ENCODE measurements at places on chromosomes 7 and 10. TPM values are rescaled to one million over a fixed set of nuclear protein-coding genes. Genes with fewer than 3 reads are reported as not detected.
A peak's percentile ranks its signal among the peaks of the same experiment; 100 is the strongest.

DNA sequence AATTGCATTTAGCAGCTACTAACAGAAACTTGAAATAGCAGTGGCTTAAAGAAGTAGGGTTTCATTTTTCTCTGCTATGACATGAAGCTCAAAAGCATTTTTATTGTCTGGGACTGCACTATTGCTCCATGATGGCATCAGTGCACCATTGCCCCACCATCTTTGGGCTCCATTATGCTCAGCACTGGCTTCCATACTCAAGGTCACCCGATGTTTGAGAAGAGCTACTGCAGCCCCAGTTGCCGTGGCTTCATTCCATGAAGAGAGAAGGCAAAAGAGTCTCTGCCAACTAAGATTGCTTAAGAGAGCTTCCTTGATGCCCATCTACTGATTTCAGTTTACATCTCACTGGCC lies 192.2 kb upstream of the LRGUK start:
- H3K4me1 ChIP-seq, result peaks cover 19% of the 10 kb centered on the region
- H3K27me3 ChIP-seq, result no peaks in the 10 kb centered on the region
- H3K4me3 ChIP-seq, result no peak overlapping the region
- H3K36me3 ChIP-seq, result no peaks in the 10 kb centered on the region
- H3K27ac ChIP-seq, result no peak overlapping the region
- no peak for DNase-seq

The ZNF425 gene
- total RNA-seq, result 6.5 TPM

The ELFN1 gene
- 40.0 TPM for total RNA-seq

DNA sequence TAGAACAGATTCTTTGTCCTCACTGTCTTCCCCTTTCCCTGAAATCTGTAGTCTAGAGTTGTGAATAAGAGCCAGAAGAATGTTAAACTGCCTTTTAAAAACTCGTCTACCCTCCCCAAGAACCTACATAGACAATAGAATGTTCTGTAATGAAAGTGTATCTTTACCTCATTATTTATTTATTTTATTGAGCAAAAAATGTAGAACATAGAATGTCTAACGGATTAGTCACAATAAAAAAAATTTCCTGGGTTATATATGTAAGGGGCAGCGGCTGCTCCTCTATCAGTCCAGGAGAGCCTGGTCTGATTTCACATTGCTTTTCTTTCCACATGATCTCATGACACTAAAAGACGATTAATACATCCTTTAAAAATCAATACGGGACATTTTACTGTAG lies 135.7 kb downstream of the SDK1 start:
- no peak overlapping the region for H3K4me3 ChIP-seq
- peaks cover 6% of the 10 kb centered on the region for H3K27me3 ChIP-seq
- peaks cover 25% of the 10 kb centered on the region for H3K4me1 ChIP-seq
- H3K27ac ChIP-seq, result no peak overlapping the region

The NRG3 gene
- total RNA-seq, result 3.2 TPM

GRCh38 chr7:158569858-158570323 lies 17.7 kb downstream of the PTPRN2 start:
- peaks cover 2% of the 10 kb centered on the region for H3K4me1 ChIP-seq
- no peak overlapping the region for H3K4me3 ChIP-seq
- no peak for DNase-seq
- no peak overlapping the region for H3K27ac ChIP-seq
- H3K36me3 ChIP-seq, result peaks cover 7% of the 10 kb centered on the region
- peaks cover 10% of the 10 kb centered on the region for H3K27me3 ChIP-seq

GRCh38 chr10:99708428-99709012 lies 23.4 kb downstream of the COX15 start:
- DNase-seq, result no peak
- H3K27me3 ChIP-seq, result no peaks in the 10 kb centered on the region
- H3K4me1 ChIP-seq, result no peaks in the 10 kb centered on the region
- H3K4me3 ChIP-seq, result no peak overlapping the region
- no peak overlapping the region for H3K27ac ChIP-seq

DNA sequence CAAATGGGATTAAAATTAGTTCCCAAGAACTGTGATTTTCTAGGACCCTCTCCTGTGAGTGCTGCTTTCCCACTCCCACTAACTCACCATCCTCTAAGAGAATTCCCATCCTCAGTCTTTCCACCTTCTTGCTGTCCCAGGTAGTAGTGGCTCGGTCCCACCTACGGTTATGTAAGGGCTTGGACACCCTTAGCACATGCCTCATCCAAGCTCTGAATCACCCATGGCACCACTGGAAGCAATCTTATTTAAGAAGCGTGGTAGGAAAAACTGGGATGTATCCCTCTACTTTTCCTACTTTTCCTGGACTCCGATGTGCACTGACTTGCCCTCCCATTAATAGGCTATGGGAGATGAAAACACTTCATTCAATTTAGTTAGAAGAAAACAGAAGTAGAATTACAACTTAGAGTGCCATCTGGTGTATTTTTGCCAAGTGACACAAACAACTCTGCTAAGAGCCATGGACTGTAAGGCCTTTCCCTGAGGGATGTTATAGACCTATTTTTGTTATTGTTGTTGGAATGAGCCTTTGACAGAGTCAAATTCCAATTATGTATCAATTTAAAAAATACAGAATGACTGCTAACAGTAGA lies 13.7 kb upstream of the ANKRD22 start:
- no peak for DNase-seq
- no peaks in the 10 kb centered on the region for H3K27me3 ChIP-seq
- no peaks in the 10 kb centered on the region for H3K36me3 ChIP-seq

GRCh38 chr10:110556969-110557601 lies 10.4 kb upstream of the SMC3 start:
- H3K4me3 ChIP-seq, result no peak overlapping the region
- H3K4me1 ChIP-seq, result no peaks in the 10 kb centered on the region
- H3K36me3 ChIP-seq, result no peaks in the 10 kb centered on the region
- peak; percentile 42 for DNase-seq
- no peaks in the 10 kb centered on the region for H3K27me3 ChIP-seq

- H3K36me3 ChIP-seq, result peaks cover 11% of the 10 kb centered on the region
- no peak overlapping the region for H3K27ac ChIP-seq
- peaks cover 3% of the 10 kb centered on the region for H3K4me1 ChIP-seq
- peaks cover 2% of the 10 kb centered on the region for H3K27me3 ChIP-seq
Measured at GRCh38 chr7:69276011-69276729, 322.1 kb upstream of the AUTS2 start.

DNA sequence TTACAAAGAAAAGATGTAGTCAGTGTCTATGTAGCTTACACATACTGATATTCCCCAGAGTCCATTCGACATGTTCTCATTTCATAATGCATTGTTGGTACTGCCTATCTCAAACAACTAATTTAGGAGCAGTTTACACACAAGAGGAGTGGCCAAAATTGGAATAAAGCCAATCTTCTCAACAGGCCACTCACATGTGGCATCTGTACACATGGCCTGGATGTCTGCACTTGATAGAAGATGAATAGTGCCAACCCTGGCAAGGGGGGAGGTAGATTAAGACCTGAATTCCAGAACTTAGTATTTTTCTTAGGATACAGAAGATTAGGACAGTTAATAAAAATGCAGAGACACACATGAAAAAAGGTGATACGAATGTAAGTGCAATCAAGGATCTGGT lies 125.3 kb upstream of the STARD3NL start:
- H3K27ac ChIP-seq, result no peak overlapping the region
- H3K4me3 ChIP-seq, result no peak overlapping the region
- H3K4me1 ChIP-seq, result peaks cover 27% of the 10 kb centered on the region
- H3K27me3 ChIP-seq, result peaks cover 2% of the 10 kb centered on the region
- DNase-seq, result no peak

DNA sequence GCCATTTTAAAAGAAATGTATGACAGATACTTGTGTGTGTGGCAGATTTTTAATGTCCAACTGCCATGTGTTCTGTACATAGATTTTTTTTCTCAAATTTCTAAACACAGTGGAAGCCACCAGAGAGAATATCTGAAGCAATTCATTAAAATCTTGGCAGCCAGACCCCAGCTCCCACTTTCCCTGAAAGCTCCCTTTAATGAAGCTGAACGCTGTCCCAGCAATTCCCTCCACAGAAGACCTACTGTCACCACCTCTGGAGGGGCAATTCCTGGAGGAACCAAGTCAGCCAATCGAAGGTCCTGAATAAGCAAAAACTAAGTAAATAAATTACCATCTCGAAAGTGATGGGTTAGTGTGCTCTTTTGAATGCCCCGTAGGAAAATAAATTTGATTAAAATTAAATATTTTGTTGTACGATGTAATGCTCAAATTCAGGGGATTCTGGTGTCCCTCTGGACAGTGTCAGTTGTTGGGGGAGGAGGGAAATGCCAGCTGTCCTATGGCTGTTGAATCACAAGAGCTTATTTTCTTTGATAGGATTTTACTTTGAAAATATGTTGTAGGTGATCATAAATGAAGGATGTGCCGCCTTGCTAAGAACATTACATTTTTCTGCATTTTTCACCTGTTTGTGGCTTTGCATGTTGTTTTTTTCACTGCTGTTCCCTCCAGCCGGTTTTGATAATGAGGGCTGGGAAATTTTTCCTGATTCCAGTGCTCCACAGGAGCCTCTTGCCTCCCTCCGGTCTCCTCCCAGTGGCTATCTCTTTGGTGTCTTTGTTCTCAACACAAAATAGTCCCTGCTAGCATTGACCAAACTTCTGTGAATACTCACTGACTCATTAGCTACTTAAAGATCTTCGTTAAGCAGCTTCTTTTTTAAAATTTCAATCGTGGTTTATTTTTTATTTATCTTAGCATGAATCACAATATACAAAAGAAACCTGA lies 9.2 kb upstream of the GSAP start:
- no peak for DNase-seq
- peak overlapping the region; percentile 79 for H3K27ac ChIP-seq
- H3K4me3 ChIP-seq, result peak overlapping the region; percentile 70
- H3K27me3 ChIP-seq, result no peaks in the 10 kb centered on the region

DNA sequence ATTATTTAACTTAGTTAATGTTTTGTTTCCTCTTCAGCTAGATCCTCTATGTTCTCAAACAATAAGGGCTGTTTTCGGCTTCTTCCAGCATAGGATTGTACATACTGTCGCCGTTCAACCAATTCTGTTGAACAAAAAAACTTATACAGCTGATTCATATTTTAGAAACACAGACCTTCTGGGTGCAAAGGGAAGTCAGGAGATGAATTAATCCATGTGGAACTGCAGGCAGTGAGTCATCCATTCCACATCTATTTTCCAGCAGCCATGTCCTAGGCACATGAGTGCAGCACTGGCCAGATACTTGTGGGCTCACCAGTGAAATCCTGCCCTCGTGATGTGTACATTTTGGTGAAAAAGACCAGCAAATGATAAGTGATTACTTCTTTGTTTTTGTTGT lies 163.2 kb downstream of the JAZF1 start:
- no peak for DNase-seq
- H3K27ac ChIP-seq, result no peak overlapping the region
- no peak overlapping the region for H3K4me3 ChIP-seq
- peaks cover 16% of the 10 kb centered on the region for H3K4me1 ChIP-seq

DNA sequence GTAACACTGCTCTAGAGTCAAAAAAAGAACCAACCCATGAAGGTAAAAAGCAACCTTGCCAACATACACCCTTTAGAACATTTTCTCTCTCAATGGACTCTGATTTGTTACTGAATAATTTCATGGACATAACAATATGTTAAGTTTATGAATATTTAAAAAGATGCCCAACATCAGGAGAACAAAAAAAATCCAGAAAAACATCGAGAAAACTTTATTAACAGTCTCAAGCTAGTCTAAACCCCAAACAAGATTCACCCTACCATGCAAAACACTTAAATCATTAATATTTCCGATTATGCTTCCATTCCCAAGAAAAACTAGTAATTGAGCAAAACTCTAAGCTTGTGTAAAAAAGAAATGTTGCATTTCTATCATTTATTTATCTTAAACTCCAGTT lies 46.7 kb downstream of the OSBPL3 start:
- DNase-seq, result no peak
- H3K27me3 ChIP-seq, result peaks cover 2% of the 10 kb centered on the region
- H3K4me1 ChIP-seq, result peaks cover 14% of the 10 kb centered on the region

GRCh38 chr7:12820777-12821176 lies 133.3 kb downstream of the ARL4A start:
- no peaks in the 10 kb centered on the region for H3K36me3 ChIP-seq
- no peaks in the 10 kb centered on the region for H3K27me3 ChIP-seq
- no peak overlapping the region for H3K27ac ChIP-seq
- DNase-seq, result no peak
- H3K4me1 ChIP-seq, result no peaks in the 10 kb centered on the region

DNA sequence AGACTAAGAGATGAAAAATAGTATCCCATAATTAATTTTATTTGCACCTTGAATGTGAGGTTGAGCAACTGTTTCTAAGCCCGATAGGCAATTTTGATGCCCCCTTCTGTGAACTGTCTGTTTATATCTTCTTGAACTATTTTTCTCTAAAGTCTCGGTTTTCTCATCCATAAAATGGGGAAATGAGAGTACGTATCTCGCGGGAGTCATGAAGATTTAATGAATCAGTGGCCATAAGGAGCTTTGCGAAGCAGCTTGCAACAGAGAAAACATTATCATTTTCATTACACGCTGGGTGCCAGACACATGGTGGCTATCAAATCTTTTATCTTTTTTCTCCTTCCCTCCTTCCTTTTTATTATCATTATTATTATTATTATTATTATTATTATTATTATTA lies 108.1 kb upstream of the CARD11 start:
- H3K4me1 ChIP-seq, result peaks cover 14% of the 10 kb centered on the region
- H3K36me3 ChIP-seq, result peaks cover 7% of the 10 kb centered on the region
- DNase-seq, result no peak
- peaks cover 4% of the 10 kb centered on the region for H3K27me3 ChIP-seq
- H3K27ac ChIP-seq, result no peak overlapping the region

- H3K27me3 ChIP-seq, result peaks cover 11% of the 10 kb centered on the region
- DNase-seq, result no peak
- H3K36me3 ChIP-seq, result no peaks in the 10 kb centered on the region
- H3K4me3 ChIP-seq, result no peak overlapping the region
- H3K4me1 ChIP-seq, result peaks cover 5% of the 10 kb centered on the region
- H3K27ac ChIP-seq, result no peak overlapping the region
Measured at GRCh38 chr10:78375854-78376785, 342.5 kb downstream of the RPS24 start.

DNA sequence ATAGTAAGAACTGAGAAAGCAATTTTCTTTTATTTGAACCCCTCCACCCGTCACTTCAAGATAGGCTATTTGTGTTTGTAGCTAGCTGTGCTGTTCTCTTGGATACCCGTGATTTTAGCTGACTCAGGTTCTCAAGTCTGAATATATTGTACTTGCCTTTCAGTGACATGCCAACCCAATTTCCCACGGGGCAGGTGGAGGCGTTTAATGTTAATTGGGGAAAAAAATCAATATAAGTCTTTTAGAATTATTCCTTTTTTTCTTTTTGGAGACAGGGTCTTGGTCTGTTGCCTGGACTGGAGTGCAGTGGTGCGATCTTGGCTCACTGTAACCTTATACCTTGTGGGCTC lies 36.4 kb downstream of the ZRANB1 start:
- peak overlapping the region; percentile 59 for H3K27ac ChIP-seq
- no peaks in the 10 kb centered on the region for H3K27me3 ChIP-seq
- DNase-seq, result peak; percentile 63
- H3K4me3 ChIP-seq, result peak overlapping the region; percentile 26

DNA sequence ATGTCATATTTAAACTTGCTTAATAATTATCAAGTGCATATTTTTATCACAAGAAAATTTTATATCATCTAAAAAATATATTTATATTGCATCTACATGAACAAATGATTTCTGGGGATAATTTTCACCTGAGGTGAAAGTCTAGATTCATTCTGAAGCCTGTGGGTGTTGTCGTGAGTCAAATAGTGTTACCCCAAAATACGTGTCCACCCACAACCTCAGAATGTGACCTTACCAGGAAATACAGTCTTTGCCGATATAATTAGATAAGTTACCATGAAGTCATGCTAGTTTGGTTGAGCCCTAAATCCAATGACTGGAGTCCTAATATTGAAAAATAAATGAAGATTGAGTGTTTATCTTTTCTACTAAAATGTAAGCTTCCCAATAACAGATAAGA lies 203.0 kb upstream of the MDFIC start:
- H3K27me3 ChIP-seq, result peaks cover 2% of the 10 kb centered on the region
- H3K4me3 ChIP-seq, result no peak overlapping the region
- no peaks in the 10 kb centered on the region for H3K36me3 ChIP-seq
- H3K27ac ChIP-seq, result no peak overlapping the region
